ENCODE measurements at places on chromosomes 1 and 21.

GRCh38 chr1:63845346-63845745 is 71.5 kb downstream of the ROR1 start:
- no peak for DNase-seq

DNA sequence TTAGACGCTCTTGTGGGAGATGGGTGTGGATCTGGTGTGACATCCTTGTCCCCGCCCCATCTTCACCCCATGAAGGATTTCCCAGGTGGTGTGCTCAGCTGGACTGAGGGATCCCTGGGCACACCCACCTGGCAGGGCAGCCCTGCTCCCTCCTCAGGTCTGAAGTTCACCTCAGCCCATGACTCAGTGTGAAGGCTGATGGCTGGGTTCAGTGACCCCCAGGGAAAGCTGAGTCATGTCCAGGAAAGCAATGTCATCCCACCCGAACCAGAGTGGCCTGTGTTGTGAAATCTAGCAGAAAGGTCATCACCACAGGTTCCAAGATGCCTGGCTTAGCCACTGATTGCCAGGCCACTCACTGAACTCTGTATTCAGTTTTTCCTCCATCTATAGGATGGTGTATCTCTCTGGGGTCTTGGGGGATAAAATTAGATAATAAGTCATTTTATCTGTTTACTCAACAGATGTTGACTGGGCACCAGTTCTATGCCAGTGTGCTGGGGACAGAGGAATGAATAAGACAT is 97.7 kb upstream of the JUN start:
- no peak for DNase-seq

GRCh38 chr1:60103186-60103585 is 29.6 kb upstream of the C1orf87 start:
- DNase-seq, result no peak

DNA sequence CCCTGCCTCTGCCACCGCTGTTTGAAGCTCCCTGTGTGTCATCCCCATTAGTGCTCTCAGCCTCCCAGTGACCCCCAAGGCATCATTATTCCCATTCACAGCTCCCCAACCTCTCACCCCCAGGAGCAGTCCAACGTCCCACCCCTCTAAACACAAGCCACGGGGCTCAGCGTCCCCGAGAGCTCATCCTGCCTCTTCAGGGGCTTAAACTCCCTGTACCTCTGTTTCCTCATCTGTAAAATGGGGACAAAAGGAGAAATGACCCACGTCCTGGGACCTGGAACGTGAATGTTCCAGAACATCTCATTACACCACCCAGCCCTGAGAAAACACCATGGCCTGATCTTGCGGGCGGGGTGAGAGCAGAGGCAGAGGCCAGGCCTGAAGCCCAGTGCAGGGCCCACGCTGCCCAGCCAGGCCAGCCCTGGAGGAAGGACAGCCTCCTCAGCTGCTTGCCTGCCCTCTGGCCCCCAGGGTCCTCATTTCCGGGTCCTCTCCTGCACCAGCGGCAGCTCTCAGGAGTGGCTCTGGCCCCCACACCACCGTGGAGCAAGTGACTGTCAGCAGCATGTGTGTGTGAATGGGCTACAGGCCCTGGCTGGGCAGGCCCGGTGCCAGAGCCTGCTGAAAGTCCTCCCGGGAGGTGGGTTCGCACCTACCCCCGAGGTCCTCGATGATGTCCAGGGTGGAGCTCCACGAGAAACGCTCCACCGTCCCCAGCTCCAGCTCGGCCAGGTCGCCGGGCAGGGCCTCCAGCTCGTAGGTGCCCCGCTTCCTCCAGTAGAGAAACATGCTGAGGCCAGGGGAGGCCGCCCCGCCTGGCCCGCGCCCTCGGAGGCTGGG is 14.1 kb upstream of the PLEKHG5 start:
- peak; percentile 25 for DNase-seq

DNA sequence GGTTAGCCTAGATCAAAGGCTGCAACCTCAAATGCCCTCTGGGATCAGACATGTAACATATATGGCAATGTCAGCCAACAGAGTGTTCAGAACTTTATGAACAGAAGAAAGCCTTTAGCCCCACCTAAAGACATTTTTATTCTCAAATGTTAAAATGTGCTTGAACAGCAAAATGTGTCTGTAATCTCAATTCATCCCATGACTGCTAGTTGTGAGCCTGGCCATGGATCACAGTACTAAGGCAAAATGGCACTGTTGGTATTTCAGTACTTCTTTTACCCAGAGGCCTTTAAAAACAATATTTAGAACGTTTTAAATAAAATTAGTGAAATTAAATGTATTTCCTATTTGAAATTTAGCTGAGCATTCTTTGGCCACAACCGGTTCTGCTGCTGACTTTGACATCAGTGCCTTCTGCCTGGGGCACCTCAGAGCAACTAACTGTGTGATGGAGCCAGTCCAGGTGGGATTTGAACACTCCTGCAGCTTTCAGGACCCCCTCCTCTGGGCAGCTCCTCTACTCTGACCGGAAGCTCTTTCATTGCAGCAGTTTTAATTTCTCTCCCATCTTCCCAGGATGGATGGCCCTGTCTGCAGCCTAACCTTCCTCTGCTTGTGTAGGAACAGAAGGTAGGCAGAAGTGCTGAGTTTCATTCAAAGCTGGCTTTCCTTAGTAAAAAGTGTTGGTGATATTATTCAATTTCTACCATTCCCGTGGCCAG is 68.3 kb upstream of the NFIA start:
- DNase-seq, result no peak

GRCh38 chr1:23288201-23288600 is 55.9 kb downstream of the HNRNPR start:
- no peak for DNase-seq

- peak; percentile 67 for DNase-seq
These were observed 208.3 kb upstream of the RUNX1 start for GRCh38 chr21:35257413-35257812.

DNA sequence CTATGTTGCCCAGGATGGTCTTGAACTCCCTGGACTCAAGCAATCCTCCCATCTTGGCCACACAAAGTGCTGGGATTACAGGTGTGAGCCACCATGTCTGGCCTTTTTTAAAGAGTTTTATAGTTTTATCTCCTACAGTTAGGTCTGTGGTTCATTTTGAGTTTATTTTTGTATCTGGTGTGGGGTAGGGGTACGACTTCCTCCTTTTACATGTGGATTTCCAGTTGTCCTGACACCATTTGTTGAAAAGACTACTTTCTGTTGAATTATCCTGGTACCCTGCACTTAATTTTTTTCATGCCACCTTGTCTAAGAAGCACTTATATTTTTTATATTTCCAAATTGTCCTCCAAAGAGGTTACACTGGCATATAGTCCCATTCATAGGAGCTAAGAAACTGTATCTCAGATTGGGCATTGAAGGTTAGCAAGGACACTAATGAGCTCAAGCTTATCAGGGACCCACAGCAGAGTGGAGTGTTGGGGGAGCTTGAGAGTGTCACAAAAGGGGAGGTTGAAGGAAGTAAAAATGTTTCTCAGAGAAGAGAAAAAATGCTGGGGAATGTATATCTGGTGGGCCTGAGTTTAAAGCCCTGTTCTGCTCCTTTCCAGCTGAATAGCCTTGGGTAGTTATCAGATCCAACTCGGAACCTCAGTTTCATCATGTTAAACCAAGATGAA is 23.4 kb upstream of the MEF2D start:
- no peak for DNase-seq

GRCh38 chr1:155977690-155978324 is 540 bp downstream of the ARHGEF2 start:
- DNase-seq, result peak; percentile 74

DNA sequence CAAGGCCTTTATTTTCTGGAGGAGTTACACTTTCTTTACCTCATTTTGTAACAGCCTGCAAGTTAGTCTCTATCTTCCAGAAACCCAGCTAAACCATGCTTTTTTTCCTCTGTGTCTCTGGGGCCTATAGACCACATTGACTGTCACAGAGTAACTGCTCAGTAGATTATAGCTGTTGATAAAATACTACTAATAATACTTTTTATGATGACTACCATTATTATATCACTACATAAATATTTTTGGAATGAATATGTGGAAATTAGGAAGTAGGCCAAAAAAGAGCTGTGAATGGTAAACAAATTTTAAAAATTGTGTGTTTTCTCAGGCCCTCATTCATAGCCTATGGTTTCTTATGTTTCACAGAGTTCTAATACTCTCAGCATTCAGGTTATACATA is 233.1 kb upstream of the USP24 start:
- no peak for DNase-seq
